Mesenchymal stem cell (in vitro differentiated cells and primary cell): ENCODE measurements at places on chromosomes 2 and 18.

DNA sequence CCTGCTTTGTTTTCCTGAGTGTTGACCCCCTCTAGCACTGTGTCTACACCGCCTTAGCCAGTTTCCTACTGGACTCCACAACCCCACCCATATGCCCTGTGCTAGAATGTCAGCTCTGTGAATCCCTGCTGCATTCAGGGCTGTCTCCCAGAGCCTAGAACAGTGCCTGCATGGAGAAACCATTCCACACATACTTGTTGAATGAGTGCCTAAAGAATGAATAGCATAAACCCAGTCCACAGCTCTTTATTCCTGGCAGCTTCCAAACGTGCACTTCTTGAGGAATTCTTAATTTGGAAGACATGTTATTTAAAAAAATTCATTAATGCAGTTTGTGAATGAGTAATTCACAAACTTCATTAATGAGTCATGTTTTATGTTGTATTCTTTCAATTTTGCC lies 6.5 kb upstream of the NAPG start:
- H3K27ac ChIP-seq: no peak overlapping the region
- DNase-seq: no peak

DNA sequence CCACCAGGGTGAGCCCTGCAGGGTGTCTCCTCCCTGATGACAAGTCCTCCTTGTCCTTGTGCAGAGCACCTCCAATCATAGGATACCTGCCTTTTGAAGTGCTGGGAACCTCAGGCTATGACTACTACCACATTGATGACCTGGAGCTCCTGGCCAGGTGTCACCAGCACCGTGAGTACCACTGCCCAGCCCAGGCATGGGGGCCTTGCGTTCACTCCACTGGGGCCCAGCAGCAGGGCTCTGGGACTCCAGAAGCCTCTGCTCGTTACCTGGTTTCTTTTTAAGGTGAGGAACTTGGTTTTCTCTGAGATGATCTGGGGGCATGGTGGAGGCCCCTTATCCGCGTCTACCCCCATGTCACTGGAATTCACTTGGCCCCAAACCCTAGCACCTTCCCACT lies 36.5 kb upstream of the RPL31 start:
- H3K4me1 ChIP-seq: no peaks in the 10 kb centered on the region
- no peak overlapping the region for H3K27ac ChIP-seq
- no peak overlapping the region for H3K4me3 ChIP-seq
- H3K27me3 ChIP-seq: no peaks in the 10 kb centered on the region
- H3K36me3 ChIP-seq: no peaks in the 10 kb centered on the region

DNA sequence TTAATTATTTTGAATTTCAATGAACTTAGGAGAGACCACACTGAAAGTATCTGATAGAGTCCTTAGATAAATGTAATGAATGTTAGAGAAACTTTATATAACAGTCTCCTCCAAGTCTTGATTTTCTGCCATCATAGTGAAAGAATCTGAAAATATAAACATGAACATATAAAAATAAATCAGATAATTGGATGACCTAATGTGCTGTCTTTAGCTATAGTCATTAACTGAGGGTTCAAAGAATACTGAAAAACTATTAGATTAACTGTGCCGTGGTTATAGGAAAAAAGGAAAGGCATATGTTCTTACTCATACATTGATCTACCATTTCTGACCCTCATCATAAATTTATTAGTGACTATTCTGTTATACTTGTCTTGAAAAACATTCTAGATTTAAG lies 47.0 kb upstream of the SPAG16 start:
- no peak for DNase-seq
- no peaks in the 10 kb centered on the region for H3K36me3 ChIP-seq
- H3K4me1 ChIP-seq: no peaks in the 10 kb centered on the region
- H3K27me3 ChIP-seq: no peaks in the 10 kb centered on the region
- no peak overlapping the region for H3K4me3 ChIP-seq
- H3K27ac ChIP-seq: no peak overlapping the region

DNA sequence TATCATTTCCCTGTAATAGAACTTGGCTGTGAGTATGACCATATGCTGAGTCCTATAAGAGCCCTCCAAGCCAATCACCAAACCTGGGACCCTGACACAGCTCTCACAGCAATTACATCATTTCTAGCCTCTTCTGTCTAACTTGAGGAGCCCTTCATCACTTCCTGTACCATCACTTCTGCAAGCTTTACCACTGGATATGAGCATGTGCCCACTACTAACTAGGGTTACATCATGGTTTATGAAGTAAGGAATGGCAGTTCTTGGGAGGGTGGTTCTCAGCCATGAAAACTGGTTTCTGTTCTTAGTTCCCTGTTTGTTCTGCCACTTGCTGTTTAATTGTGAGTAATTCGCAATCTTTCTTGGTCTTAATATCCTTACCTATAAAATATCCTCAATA lies 31.0 kb upstream of the EPB41L3 start:
- H3K27ac ChIP-seq: no peak overlapping the region
- DNase-seq: no peak
- H3K4me1 ChIP-seq: no peaks in the 10 kb centered on the region
- no peak overlapping the region for H3K4me3 ChIP-seq

DNA sequence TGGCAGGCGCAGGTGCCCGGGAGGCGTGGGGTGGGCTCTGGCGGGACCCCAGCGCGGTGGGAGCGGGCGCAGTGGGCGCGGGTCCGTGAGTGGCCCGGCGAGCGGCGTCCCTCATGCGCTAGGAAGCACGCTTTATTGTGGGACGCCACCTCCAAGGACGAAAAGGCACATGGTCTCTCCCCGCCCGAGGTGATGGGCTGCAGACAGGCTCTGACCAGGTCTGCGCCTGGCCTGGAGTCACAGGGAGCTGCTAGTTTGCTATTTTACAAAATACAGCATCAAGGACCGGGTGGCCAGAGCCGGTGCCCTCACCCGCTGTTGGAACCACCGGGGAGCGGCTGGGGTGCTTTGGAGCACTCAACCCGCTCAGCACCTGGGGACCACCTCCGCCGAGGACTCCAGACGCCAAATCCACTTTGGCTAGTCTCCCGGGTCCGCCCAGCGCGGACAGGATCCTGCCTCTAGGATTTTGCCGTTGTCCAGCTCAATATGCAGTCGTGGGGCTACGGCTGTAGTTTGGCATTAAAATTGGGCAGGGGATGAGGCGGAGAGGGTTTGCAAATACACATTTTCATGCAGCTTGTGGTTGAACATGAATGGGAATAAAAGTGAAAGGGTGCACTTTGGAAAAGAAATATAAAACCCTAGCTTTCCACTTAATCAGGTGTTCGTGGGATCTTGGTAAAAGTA lies 65.4 kb downstream of the LRRFIP1 start:
- peak; percentile 49 for DNase-seq
- peaks cover 39% of the 10 kb centered on the region for H3K4me1 ChIP-seq
- H3K4me3 ChIP-seq: peak overlapping the region; percentile 90
- peak overlapping the region; percentile 76 for H3K27ac ChIP-seq
- no peaks in the 10 kb centered on the region for H3K27me3 ChIP-seq
